ENCODE measurements at places on chromosomes 12 and 14.

DNA sequence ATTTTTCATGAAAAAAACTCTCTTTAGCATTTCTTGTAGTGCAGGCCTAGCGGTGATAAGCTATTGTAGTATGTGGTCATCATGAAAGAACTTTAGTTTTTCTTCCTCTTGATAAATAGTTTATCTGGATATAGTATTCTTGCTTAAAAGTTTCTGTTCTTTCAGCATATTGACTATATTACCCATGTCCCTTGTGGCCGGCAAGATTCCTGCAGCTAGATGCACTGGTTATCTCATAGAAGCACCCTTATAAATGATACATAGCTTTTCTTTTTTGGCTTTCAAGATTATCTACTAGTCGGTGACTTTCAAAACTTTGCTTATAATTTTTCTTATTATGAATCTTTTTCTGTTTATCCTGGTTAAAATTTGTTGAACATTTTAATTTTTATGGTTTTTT, 234.8 kb downstream of the ALG10 start:
- DNase-seq: no peak

DNA sequence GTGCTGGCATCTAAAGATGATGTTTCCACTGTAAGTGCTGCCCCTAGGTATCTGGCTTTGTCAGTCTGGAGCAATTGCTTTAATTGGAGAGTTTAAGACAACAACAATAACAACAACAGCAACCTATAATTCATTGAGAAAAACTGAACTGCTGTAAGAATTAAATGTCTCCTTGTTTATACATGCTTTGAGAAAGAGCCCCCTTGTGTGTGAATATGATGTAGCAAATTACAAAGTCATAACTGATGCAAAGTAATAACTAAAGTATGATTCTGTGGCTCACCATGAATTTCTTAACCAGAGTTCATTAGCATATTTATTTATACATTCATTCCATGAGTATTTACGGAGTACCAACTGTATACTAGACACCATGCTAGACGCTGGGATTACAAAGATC, 59.2 kb upstream of the PRIMA1 start:
- DNase-seq: no peak

- no peak for DNase-seq
Measured at GRCh38 chr12:108635997-108636808, 2.5 kb upstream of the SELPLG start.

- peak; percentile 19 for DNase-seq
Measured at GRCh38 chr12:96047229-96048211, 12.1 kb upstream of the LTA4H start.

DNA sequence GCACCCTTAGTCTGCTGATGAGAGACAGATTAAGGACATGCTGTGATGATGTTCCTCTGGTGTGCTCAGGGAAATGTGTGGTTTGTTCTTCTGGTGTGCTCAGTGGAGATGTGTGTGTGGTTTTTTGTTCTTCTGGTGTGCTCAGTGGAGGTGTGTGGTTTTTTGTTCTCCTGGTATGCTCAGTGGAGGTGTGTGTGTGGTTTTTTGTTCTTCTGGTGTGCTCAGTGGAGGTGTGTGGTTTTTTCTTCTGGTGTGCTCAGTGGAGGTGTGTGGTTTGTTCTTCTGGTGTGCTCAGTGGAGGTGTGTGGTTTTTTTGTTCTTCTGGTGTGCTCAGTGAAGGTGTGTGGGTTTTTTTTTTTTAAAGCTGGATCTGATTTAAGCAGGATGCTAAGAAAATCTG, 15.4 kb downstream of the PIWIL1 start:
- DNase-seq: no peak

DNA sequence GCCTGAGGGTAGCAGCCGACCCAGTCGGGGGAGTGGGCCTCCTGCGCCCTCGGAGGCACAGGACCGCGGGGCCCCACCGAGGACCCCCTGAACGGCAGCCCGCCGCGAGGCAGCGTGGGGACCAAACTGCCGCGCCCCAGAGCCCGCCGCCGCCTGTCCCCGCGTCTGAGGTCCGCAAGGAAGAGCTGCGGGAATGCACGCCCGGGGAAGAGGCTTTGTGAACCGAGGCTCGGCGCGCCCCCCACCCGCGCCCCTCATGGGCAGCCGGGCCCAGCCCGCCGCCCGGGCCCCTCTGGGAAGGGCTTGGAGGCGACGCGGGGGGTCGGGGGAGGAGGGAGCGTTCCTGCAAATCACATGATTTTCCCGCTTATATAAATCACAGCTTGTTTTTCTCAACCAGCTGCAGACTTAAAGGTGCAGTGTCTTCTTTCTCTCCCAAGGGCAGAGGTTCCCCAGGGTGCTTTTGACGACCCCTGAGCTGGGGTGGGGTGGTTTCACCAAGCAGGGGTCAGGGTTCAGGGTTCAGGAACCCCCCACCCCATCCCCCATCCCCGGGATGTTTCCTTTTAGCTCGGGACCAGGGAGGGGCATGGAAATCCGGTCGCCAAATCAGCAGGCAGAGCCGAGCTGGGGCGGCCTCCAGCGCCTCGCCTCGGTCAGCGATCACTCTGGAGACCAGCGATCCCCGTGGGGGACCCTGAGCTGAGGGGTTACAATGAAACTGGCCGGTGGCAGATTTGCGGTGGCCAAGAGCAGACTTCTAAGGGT, 44.7 kb upstream of the ATP23 start:
- peak; percentile 38 for DNase-seq

DNA sequence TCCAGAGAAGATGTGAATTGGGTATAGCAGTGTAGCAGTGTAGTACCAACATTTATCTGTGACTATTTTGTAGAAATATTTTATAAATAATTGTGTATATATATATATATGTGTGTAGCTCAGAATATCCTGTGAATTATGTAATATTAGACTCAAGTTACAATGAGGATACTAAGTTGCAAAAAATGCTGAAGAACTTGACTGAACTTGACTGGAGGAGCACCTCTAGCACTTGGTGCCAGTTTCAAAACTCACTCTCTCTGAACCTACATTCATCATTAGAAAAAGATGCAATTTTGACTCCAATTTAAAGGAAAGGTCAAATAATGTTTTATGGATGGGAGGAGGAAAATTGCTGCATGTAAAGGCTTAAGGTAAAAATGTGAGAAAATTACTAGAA, 285.7 kb upstream of the LMO3 start:
- DNase-seq: no peak

DNA sequence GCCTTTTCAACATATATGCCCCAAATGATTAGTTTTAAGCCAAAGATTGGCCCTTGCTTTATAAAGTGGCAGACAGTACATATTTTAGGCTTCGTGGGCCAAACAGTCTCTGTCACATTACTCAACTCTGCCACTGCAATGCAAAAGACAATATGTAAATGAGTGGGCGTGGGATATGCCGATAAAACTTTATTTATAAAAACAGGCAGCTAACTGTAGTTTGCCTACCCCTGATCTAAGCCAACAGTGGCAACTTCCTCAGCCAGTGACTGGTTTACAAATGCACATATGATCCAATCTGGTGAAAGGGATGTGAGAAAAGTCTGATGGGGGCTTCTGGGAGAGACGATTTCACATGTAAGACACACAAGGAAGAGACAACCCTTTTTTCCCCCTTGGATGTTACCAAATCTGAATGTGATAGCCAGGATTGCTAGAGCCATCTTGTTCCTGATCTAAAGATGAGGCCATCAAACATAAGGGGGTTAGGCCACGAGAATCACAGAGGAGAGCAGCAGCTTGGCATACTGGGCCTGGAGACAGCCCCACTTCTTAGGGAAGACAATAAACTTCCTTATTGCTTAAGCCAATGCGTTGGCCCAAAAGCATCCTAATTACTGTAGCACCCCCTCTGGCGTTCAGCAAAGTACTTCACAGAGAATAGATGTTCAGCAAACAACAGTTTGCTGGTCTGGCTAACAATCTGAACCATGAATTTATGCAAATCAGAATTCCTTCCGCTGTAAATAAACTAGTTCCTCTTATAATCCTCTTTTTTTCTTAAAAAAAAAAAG, 75.2 kb upstream of the TMCC3 start:
- no peak for DNase-seq

GRCh38 chr14:65658202-65658601, 245.7 kb downstream of the FUT8 start:
- no peak for DNase-seq

GRCh38 chr14:65096323-65097089, 5.8 kb downstream of the MAX start:
- peak; percentile 10 for DNase-seq

DNA sequence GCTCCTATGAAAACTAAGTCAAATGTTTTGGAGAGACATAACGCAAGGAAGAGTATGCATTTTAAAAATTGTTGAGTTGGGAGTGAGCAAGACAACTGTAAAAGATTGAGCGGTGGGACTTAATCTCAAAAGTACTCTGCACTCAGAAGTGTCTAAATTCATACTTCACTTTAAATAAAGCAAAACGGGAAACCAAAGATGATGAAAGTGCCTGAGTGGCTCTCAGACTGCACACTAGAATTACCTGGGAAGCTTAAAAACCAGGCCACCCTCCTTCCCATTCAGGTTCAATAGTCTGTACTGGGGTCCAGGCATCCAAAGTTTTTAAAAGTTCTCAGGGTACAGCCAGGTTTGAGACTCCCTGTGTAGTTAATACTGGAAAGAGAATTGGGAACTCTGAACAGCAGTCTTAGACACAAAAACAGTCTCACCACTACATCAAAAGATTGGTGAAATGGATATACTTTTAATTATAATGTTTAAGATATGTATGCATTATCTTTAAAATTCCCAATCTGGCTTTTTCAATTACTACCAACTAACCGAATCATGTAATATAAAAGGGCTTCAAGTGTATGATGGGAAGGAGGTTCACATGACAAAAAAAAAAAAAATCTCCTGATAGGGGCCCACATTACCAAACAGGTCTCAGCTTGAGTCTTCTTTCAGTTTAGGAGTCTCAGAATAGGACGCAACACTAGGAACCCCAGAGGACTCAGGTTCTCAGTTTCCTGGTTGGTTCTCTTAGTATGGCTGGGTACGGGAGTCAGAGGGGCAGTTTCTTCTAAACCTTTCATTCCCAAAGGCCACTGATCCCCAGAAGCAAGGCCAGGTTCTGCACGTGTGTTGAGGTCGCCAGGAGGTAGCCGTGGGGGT, 1.0 kb downstream of the HOMEZ start:
- no peak for DNase-seq

GRCh38 chr14:95597784-95598211, 62.9 kb downstream of the GLRX5 start:
- no peak for DNase-seq

Measured in CD4-positive, alpha-beta T cell treated with Interleukin-17A for 4 hours (primary cell).